ENCODE measurements at places on chromosomes 6 and 20.
A peak's percentile ranks its signal among the peaks of the same experiment; 100 is the strongest.

DNA sequence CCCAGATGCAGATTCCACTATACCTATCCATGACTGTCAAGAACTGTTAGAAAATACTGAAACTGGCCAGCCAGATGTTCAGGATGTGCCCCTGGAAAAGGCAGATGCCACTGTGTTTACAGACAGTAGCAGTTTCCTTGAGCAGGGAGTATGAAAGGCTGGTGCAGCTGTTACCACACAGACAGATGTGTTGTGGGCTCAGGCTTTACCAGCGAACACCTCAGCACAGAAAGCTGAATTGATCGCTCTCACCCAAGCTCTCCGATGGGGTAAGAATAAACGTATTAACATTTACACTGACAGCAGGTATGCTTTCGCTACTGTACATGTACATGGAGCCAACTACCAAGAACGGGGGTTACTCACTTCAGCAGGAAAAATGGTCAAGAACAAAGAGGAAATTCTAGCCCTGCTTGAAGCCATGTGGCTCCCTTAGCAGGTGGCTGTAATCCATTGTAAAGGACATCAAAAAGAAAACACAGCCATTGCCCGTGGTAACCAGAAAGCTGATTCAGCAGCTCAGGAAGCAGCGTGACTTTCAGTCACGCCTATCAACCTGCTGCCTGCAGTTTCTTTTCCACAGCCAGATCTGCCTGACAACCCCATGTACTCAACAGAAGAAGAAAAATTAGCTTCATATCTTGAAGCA, 459.7 kb upstream of the HTR1E start:
- no peak for DNase-seq

DNA sequence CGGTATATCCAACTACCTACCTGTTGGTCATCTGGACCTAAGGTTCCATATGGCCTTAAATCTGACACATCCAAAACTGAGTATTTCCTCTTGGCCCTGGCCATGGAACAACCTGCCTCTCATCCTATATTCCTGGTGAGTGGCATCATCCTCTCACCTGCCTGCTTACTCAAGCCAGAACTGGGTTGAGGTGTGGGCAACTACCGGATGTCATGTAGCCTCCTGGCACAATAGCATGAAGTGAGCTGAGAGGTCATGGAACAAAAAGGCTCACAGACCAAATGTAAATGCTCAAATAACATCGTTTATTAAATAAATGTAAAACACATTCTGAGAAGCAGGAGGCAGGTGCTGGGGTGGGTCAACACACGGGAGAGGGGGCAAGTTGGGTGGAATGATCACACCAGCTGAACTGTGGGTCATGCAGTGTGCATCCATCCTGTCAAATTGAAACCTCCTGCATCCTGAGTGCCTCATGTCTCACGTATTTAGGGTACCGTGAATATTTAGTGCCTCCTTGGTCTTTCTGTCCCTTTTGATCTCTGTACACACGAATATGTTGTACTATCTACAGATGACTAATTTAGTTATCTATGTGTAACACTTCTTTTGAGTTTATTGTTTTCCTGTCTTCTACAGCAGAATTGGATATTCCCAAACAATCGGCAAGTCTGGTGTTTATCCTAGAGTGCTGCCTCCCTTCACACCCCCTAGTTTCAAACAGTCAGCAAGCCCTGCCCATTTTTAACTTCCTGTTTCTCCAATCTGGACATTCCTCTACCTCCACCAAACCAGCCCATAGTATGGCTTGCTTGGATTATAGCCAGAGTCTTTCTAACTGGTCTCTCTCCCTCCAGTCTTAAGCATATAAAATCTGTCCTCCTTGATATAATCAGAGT, 7.9 kb upstream of the POU5F1 start:
- no peak for DNase-seq

- DNase-seq: no peak
These were observed 75.5 kb downstream of the HMGN3 start for GRCh38 chr6:79158856-79159516.

- DNase-seq: no peak
These were observed 5.4 kb downstream of the NPBWR2 start for GRCh38 chr20:64101731-64102621.

- DNase-seq: no peak
These were observed 637.4 kb downstream of the MMUT start for GRCh38 chr6:48825501-48826151.

DNA sequence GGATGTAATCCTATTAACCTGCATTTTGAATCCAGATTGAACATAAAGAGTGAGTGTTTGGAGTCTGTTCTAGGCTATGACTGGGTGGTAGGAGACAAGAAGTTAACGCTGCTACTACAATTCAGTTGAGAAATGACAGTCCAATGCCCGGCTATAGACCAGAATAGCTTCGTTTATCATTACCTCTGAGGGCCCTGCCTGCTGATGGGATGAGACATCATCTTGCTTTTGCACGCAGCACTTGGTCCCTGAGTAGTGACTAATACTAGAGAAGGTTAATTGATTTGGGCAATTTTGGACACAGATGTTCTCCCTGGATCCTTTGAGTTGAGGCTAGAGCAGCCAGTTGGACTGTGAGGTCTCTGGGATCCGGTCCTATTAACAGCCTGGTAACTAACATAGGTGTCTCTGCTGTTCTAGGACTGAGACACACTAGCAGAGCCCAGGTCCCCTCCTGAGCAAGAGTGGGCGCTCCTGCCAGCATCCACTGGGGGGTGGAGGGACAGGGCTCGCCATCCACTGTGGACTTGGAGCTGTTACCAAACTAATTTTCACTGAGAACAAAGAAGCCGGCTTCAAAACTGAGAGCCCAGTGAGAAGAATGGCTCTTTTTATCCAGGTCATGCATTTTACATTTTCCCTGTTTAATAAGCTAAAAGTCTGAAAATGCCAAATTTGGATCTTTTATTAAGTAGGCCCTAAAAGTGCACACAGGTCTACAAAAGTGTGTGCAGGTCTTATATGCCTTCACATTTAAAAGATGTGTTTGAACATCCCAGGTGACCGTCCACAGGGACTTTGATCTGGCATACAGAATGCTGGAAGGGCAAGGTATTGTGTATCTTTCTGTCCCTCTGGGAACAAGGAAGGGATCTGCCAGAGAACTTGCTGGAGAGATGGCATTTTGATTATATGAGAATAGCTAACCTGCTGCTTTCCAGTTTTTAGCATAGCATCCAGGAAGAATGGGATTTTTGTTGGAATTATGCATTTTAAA, 212.5 kb downstream of the CDH4 start:
- DNase-seq: peak; percentile 72

DNA sequence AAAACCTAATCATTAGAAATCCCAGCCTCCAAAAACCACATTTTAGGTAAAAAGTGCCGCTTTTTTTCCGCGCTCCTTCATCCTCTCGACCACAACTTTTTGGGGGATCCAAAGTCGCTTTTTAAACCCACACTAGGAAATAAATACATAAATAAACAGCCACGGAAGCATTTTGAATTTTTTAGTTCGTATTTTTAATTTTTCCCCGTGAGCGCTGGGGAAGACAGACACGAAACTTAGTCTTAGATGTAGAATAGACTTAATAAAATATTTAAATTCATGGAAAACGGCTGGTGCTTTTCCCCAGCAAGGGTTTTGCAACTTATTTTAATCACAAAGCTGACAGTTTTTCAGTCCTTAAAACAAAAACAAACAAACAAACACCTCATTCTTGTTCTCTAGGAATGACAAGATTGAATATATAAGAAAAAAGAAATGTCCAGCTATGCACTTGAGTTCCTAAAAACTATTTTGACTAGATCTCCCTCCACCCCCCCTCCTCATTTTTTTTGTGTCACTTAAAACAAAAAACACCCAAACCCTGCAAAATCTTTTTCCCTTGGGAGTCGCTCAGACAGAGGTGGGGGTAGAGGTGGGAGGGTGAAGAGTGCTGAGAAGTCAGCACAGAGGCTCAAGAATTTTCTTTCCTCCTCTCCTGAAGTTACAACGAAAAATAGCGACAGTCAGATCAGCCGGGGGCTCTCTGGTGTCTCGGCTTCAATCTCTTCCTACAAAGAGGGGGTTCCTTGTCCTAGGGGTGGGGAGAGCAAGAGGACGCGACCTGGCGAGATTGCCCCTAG, 43.4 kb upstream of the SUPT3H start:
- DNase-seq: no peak

DNA sequence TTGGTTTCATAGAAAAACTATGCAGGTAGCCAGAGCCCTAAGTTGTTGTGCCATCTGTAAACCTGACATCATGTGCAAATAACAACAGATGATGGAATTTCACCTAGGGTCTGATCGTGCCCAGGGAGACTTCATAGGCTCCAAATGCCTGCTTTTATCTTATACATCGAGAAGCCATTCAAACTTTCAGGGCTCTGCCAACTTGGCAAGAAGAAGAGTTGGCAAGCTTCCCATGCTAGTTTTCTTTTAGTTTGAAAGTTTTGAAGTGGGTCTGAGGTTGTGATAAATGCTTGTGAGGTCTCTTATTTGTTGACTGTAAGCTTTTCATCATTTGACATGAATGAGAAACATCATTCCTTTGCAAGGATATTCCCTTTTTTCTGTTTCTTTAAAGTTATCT, 175.4 kb upstream of the FLRT3 start:
- no peak for DNase-seq

DNA sequence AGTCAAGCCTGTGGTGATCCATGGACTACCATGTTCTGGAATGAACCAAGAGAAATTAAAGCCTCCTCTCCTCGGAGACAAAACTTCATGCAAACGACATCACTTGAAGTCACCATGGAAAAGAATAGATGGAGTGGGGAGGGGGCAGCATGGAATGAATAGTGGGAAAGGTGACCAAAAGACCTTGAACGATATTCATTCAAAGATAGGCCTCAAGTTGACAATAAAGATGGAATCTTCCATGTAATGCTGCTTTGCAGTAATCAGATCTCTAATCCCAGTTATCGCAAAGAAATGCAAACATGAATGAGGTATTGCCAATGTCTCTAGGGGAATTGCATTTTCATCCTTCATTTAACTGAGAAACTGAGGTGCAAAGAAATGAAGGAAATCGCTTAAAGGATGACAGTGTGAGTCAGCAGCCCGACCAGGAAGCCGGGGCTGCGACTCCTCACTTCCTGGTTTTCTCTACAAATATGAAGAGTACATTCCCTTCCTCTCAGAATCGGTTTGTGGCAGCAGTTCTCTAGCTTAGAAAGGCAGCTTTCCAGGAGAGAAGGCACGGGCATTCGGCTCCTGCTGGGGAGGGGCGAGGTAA, 65.6 kb upstream of the RREB1 start:
- peak; percentile 32 for DNase-seq

GRCh38 chr6:81997090-81997926, 244.8 kb upstream of the TENT5A start:
- DNase-seq: no peak

DNA sequence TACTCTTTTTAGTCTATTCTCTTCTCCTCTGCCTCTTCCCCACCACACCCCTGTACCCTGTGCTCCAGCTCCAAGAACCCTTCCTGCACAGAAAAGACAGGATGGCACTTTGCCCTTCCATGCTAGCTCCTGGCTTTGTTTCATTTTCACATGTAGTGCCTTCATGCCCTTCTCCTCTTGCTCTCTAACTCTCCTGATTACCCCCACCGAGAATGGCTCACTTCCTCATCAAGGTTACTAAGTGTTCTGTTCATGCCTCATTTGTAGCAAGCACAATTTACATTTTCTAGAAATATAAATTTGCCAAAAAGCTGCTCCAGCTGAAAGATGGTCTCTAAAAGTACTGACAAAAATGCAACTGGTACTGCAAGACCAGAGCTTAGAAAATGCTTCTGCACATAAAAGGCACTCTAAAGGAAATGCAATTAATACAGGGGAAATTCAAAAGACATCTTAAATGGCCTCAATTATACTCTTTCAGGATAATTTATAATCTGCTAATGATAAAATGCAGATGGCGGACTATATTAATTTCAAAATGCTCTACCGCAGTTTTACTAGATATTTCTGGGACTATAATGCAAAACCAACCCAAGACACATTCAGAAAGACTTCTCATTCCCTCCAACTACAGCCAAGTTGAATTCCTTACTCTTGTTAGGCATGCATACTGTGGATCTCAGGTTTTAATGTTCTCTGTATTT, 570.2 kb downstream of the PRKN start:
- DNase-seq: peak; percentile 50

- no peak for DNase-seq
These were observed 256.9 kb downstream of the ARHGAP18 start for GRCh38 chr6:129453073-129453472.

- DNase-seq: peak; percentile 93
These were observed 56.0 kb upstream of the SLC22A16 start for GRCh38 chr6:110532431-110532830.

- DNase-seq: no peak
These were observed 78.0 kb downstream of the SLC22A3 start for GRCh38 chr6:160426136-160426535.

DNA sequence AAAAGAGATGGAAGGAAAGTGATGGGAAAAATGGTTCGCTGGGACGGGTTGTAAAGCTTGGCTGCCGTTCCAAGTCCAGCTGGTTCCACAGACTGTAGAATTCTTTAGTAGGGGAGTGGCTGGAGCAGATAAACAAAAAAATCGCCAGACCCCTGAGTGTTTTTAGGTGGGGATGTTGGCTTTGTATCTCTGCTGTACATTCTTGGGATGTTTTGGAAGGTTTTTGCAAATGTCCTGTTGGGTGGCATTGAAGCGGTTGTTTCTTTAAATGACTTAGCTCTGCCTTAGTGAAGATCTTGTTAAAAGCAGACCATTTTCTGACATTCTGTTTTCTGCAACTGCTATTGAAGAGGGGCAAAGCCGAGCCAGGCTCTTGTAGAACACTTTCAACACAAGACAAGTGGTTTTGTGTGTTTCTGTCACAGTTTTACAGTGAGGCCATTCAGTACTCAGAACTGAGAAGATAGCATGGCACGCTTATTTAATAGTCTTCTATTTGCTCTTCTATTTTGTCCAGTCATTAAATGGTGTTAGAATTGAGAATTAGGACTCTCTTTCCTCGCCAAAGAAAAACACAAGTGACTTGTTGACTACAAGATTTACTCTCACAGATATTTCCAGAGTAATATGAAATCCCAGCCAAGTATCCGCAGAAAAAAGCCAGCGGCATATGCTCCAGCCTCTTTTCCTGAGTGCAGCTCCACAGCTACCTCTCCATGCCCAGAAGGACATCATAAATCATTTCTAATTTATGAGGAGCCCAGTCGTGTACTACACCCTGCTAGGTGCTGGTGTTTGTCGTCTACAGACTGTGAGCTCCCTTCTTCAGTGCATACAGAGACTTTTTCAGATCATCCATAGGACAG, 65.8 kb downstream of the PHACTR2 start:
- DNase-seq: peak; percentile 76

Measured in pons (tissue), 1 donor.